GM12892 (cell line): ENCODE measurements at places on chromosomes 16 and 17.

GRCh38 chr17:39009581-39010001 is 42.4 kb upstream of the FBXO47 start:
- no peak for DNase-seq

DNA sequence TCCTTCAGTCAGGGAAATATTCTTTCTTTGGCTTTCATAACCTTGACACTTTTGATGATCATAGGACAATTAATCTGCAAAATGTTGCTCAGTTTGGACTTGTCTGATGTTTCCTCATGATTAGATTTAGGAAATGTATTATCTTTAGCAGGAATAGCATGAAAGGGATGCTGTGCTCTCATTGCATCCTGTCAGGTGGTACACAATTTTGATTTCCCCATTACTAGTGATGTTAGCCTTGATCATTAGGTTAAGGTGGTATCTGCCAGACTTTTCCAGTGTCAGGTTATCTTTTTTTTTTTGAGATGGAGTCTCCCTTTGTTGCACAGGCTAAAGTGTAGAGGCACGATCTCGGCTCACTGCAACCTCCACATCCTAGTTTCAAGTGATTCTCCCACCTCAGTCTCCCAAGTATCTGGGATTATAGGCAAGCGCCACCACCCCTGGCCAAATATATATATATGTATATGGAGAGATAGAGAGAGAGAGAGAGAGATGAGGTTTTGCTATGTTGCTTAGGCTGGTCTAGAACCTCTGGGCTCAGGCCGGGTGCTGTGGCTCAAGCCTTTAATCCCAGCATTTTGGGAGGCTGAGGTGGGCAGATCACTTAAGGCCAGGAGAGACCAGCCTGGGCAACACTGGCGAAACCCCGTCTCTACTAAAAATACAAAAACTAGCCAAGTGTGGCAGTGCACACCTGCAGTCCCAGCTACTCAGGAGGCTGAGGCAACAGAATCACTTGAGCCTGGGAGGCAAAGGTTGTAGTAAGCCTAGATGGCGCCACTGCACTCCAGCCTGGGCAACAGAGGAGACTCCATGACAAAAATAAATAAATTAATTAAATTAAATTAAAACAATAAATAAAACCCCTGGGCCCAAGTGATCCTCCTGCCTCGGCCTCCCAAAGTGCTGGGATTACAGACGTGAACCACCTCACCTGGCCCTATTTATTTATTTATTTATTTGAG is 15.8 kb upstream of the CAVIN1 start:
- DNase-seq, result no peak

DNA sequence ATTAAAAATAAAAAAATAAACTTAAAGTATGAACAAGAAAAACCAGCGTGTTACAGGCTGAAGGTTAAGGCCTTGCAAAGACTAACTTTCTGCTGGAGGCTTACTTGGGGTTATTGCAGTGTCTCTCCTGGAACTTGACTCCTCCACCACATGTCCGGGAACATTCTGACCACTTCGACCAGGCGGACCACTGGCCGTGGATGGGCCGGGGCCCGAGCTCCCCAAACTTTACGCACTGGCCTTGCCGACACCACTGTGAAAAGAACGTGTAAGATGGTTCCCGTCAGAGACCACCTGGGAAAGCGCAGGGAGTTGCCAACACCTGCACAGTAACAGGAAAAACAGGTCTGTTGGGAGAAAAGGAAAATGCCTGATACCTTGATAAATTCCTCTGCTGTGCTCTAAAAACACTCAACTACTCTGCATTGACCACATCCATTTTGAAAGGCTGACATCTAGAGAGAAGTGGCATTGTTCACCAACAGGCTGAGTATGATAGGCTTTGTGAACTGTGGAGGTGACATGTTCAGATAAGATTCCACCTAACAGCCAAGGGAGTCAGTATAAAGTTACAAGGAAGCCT is 99.1 kb downstream of the ADAMTS18 start:
- no peak for DNase-seq

DNA sequence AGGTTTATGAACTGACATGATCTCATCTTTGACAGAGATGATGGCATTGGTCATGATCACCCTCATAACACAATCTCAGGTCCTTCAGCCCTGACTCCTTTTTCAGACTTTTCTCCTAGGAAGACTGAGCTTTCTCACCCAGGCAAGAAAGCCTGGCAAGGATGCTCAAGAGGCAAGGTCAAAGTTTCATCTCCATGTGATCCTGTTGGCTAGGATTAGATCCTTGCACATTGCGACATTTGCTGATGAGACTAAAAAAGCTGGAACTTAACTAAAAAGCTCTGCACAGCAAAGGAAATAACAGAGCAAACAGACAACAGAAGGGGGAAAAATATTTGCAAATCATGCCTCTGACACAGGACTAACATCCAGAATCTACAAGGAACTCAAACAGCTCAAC is 444.1 kb upstream of the PSMD7 start:
- no peak for DNase-seq

DNA sequence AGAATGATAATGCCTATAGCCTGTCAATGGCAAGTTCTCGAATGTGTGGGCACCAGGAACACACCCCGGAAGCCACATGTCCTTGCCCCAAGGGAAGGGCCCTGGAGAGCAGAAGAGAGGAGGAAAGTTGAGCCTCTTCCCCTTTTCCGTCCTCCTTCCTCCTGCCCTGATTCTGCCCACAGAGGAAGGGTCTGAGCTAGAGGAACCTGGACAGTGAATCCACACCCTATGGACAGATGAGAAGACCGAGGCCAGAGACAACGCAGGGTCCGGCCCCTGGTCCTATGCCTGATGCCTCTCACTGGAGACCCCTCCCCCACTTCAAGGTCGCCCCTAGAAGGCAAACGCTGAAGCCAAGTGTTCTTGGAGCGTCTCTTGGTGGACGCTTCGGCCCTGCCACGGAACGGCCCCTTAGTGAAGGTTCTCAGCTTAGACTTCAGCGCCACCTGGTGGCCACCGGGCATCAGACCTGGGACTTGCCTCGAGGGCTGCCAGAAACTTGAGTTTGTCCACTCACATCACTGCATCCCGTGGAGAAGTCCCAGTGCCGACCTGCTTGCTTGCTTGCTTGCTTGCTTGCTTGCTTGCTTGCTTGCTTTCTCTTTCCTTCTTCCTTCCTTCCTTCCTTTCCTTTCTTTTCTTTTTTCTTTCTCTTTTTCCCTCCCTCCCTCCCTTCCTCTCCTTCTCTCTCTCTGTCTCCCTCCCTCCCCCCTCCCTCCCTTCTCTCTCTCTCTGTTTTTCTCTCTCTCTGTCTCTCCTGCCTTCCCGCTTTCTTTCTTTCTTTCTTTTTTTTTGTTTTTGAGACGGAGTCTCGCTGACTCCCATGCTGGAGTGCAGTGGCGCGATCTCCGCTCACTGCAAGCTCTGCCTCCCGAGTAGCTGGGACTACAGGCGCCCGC is 20.6 kb upstream of the SPNS3 start:
- DNase-seq, result peak; percentile 84

GRCh38 chr17:32878211-32878610 is 1.3 kb upstream of the MYO1D start:
- no peak for DNase-seq

- no peak for DNase-seq
Measured at GRCh38 chr17:72853440-72854415, 238.8 kb downstream of the SLC39A11 start.

- DNase-seq, result no peak
Measured at GRCh38 chr16:85003076-85003475, 8.3 kb downstream of the ZDHHC7 start.

DNA sequence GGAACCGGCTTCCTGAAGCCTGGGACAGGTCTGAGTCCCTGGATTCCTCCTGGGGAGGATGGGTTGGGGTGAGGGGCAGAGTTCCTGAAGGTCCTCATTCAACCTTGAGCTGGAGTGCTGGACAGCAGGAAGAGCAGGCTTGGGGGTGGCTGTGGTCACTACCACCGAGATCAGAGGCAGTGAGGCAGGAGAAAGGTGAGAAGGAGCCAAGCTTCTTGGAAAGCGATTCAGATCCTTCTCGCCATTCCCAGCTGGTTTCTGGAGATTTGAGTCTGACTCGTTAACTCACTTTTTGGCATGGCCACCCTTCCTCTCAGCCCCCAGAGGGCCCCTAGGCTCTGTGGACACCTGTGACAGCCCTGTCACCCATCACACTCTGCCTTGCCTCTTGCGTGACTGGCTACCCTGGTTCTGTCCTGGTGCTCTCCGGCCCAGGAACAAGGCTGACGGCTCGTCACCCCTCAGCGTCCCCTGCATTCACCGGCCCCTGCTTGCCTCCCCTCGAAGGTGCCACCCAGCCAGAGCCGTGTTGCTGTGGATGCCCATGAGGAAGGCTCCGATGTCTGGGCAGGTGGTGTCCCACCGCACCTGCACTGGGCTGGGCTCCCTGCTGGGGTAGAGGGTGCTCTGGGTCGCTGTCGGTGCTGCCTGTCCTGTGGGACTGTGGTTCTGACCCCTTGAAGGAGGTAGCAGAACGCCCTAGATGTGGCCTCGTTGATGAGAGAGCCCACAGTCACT is 9.7 kb upstream of the TIMP2 start:
- DNase-seq, result no peak

DNA sequence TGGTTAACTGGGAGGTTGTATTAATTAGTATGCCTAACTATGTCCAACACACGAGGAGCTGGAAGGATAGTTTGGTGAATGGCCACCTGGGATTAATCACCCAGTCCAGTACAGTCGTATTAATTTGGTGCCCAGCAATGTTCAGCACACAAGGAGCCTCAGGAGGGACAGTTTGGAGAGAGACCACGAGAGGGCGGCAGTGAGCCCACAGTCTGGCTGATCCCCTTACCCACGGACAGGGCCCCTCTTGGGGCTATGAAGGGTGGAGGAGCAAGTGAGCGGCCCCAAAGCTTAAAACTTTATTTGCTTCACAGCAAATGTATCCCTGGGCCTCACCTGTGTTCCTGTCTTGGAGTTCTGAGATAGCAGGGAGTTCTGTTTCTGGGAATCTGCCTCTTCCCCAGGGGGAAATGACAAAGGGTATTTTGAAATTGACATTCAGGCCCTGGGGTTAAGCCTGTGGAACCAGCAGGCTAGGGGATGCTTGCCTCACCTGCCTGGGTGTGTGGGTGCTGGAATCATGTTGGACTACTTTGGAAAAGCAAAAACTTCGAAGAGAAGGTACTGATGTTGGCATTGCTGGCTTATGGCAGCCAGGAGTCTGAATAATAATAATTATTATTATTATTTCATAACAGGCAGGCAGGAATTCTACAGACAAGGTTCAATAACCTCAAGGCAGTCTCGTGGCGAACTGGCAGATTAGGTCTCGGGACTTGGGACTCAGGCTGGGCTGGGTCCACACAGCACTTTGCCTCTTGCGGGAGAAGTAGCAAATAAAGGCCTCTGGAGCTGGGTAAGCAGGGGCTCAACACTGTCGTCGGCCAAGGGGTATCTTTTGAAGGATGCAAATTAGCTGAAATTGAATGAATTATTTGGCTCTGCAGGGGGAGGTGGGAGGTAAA is 227.6 kb upstream of the ASIC2 start:
- DNase-seq, result peak; percentile 60

DNA sequence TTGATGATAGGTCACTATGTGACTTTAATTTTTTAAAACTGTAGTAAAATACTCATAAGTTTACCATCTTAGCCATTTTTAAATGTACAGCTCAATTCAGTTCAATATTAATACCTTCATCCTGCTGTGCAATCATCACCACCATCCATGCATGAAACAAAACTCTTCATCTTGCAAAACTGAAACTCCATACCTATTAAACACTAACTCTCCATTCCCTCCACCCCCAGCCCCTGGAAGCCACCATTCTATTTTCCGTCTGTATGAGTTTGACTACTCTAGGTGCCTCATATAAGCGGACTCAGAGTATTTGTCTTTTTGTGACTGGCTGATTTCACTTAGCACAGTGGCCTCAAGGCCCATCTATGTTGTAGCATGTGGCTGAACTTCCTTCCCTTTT is 9.4 kb upstream of the CNEP1R1 start:
- DNase-seq, result no peak

DNA sequence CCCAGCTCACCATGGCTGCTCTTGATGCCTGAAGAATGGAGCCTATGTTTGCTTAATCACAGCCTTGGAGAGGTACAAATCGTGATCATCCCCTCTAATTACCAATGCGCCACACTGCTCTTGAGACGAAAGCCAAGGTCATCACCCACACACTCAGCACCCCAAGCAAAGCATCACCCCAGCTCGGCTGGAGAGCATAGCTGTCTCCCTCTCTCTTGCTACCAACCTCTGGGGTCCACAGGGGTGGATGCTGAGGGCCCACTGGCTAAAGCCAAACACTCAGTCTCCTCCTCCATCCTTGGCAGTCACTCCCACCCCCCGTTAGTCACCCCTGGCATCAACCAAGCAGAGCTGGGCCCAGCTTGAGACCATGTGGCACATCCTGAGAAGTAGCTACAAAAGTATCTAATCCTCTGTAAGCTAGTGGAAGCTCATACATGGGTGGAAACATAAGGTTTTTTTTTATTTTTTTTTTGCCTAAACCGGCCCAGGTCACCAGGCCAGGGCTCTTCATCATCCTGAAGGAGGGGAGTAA is 44.8 kb downstream of the PIMREG start:
- no peak for DNase-seq

- DNase-seq, result no peak
Measured at GRCh38 chr16:49720225-49720624, 135.7 kb downstream of the ZNF423 start.

DNA sequence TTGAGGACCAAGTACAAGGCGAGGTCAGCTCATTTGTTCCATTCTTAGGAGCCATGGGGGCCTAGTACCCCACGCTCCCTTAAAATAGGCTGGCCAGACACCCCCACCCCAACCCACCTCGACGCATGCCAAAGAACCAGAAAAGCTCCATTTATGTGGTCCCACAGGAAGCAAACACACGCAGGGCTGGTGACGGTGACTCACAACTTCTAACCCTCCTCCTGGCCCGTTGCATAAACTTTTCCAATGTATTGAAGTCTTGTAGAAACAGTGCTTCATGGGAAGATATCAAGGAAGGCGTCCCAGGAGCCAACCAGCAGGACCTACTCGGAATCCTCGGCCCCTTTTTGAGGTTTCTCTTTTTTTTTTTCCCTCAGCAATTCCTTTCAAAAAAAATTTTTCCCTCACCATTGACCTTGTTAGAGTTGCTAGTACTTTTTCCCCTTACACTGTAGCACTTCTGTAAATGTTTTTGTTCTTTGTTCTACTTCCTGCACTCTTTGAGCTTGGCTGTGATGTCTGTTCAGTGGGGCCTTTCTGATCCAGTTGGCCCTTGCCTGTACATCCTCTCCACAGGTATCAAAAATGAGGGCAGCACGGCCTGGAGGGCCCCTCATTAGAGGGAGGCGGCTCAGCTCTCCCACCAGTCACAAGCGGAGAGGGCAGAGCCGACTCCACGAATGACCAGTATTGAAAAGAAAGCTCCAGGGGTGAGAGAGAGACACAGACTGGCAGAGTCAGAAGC is 208.3 kb downstream of the RGS9 start:
- DNase-seq, result no peak
